ENCODE measurements at places on chromosomes 5 and 9.
A peak's percentile ranks its signal among the peaks of the same experiment; 100 is the strongest.

- DNase-seq: no peak
Measured at GRCh38 chr5:133520991-133521706, 91.2 kb downstream of the FSTL4 start.

DNA sequence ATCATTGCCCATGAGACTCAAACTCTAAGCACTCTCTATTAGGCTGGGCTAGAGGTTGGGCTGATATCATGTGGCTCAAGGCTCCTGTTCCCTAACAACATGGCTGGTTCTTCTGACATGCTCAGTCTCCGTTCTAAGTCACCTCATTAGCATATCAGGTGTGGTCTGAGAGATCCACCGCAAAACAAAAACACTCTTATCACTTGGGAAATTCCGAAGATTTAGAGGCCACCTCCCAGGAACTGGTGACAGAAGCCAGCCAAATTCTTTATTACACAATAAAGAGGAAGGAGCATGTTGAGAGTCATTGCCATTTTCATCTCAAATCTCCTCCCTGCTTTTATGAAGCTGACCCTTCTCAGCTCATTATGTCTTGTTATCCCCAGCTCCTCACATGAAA, 107.6 kb downstream of the MSX2 start:
- DNase-seq: no peak

GRCh38 chr9:31355965-31356364, 1028.5 kb upstream of the ACO1 start:
- no peak for DNase-seq

GRCh38 chr9:126114850-126115460, 211.7 kb upstream of the MVB12B start:
- DNase-seq: no peak

GRCh38 chr5:174425964-174426290, 298.5 kb upstream of the MSX2 start:
- DNase-seq: no peak

DNA sequence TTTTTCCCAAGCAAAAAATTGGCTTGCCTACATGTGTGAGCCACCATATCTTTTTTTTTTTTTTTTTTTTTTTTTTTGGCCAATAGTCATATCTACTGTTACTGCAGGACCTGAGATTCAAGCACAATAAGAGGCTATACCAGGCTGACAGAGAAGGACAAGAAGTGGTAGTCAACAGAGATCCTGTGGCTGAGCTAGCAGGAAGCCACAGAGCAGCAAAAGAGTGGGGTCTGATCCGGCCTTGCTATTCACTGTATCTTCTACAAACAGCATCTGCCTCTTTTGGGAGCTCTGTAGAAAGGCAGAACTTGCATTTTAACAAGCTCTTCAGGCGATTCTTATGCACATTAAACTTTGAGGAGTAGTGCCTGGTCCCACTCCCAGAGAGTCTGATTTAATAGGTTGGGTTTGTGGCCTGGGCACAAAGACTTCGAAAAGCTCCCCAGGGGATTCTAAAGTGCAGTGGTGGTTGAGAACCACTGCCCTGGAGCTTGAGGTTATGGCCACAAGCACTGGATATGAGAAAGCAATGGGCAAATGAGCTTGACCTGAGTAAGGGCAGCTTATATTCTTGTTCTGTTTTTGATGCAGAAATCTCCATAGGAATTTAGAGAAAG, 162.8 kb downstream of the PIK3R1 start:
- no peak for DNase-seq

GRCh38 chr5:176892663-176893062, 6.5 kb downstream of the HK3 start:
- DNase-seq: no peak

DNA sequence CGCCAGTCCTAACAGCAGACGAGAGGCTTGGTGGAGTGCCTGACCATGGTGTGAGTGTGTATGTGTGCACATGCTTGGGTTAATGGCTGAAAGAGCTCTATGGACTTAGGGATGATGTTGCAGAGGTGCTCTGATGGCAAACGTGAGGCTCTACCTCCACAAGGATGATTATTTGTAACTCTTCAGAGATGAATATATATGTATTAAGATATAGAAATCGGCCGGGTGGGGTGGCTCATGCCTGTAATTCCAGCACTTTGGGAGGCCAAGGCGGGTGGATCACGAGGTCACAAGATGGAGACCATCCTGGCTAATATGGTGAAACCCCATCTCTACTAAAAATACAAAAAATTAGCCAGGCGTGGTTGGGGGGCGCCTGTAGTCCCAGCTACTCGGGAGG, 253.4 kb upstream of the CDH18 start:
- DNase-seq: no peak

DNA sequence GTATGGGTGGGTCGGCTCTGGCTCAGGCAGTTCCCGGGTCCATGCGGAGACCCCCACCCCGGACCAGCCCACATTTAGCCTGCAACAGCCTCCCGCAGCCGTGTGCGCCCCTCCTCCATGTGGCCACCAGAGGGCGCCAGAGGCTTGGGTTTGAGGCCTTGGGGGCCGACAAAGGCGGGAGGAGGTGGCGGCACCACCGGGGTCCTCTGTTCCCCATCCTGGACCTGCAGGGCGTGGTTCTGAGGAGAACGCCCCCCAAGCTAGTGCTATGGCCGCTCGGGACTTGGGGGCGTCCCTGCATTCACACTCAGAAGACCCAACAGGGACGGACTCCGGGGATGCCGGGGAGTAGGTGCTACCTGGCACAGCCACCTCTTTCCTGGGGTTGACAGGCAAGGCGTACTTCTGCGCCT, 16.5 kb downstream of the ASS1 start:
- no peak for DNase-seq

- no peak for DNase-seq
Measured at GRCh38 chr9:98085944-98086343, 29.4 kb downstream of the NANS start.

GRCh38 chr9:97059626-97060025, 20.7 kb upstream of the CTSV start:
- no peak for DNase-seq

DNA sequence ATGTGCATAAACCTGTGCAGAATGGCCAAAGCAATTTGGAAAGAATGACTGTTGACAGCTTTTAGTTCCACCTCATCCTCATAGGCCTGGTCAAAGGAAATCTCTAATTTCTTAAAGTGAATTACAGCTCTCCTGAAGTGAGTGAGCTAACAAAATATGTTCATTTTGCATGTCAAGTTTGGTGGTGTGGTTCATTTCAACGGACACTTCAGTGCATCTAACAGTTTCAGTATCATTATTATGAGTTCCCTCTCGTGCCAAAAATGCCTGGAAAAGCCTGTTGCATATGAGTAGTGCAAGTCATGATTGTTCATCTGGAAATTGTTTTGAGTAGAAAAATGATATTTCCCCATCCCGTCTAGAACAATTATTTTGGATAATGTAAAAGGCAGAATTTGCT, 53.2 kb upstream of the HMHB1 start:
- DNase-seq: no peak

DNA sequence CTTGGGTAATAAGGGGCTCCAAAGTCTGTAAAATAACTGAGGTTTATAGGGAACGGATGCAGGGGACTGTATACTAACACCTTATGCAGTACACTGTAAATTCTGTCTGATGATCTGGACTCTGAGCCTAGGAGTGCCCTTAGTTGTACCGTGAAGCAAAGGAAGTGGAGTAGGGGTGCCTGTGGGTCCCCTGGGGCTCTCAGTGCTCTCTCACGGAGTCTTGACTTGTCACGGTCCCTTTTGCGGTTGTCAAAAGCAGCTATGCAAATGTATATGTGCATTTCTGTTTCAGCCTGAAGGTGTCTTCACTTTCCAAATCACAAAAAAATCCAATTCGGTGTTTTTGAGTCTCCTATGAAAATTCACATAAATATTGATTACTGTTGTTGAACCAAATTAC, 17.8 kb downstream of the DMRT1 start:
- no peak for DNase-seq

DNA sequence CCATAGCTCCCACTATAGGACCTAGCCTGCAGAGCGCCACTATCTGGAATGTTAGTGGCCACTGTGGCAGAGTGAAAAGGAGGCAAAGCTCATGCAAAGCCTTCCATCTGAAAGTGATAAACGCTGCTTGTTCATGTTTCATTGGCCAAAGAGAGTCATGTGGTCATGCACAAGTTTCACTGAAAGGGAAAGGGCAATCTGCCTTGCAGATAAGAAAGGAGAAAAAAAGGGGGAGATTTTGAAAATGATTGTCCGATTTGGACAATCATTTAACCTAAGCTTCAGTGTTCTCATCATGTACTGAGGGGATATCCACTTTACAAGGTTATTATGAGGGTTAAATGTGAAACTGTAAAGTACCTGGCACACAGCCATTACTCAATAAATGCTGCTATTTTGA, 9.0 kb upstream of the MOB3B start:
- peak; percentile 49 for DNase-seq

- DNase-seq: peak; percentile 29
Measured at GRCh38 chr5:55418994-55419968, 111.5 kb downstream of the MTREX start.

DNA sequence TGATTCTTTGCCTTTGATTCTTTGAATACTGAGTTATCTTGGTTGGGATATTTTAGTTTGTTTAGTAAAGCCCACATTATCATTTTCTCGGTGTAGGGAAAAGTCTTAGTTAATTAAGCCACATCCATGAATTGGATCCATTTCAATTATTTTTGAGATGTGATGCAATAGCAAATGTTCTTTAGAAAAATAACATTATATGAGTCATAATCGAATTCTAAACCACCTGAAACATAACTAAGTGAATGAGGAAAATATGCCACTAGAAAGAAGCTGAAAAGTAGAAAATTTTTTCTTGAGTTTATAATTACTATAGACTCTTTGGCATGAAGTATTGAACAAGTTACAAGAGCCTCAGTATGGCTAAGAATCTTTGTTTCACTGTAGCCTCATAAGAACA, 17.5 kb upstream of the CCDC192 start:
- DNase-seq: no peak

- DNase-seq: no peak
Measured at GRCh38 chr5:153896701-153897100, 142.0 kb downstream of the FAM114A2 start.

- DNase-seq: no peak
Measured at GRCh38 chr9:68705531-68706362, 707 bp downstream of the PIP5K1B start.

GRCh38 chr9:123724211-123724796, 205.6 kb downstream of the DENND1A start:
- DNase-seq: no peak

- DNase-seq: no peak
Measured at GRCh38 chr5:38997591-38997990, 76.6 kb downstream of the RICTOR start.

DNA sequence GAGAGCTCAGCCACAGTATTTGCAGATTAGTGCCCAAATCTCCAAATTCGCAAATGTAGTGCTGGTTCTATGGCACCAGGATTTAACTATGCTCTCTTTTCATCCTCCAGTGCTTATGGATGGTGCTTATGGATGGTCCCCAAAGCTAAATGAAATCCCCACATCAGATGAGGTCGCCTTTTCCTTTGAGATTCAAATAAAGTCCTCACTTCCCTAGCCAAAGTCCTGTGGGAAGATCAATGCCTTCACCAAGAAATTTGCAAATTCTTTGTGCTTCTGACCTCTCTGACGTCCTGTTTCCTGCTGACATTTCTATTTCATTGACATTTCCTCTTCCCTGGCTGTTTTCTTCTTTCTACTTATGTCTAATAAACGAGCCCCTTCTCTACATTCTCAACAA, 1077.0 kb upstream of the C9orf72 start:
- DNase-seq: no peak

- no peak for DNase-seq
Measured at GRCh38 chr9:114146735-114147134, 8.6 kb upstream of the COL27A1 start.

DNA sequence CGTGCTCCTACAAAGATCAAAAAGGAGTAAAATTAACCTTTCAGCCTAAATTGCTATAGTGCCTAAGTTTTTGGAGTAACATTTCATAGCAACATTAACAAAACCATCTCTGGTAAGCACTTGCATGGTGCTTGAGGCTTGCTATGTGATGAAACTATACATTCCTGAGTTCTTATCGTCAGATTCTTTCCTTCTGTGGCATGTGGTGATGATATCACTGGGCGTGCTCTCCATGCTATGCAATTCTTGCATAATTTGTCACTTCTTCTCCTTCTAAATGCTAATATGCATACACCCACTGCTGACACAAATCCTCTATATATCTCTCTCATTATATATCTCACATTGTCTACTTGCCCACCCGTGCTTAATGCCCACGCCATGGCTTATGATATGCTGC, 2019.9 kb downstream of the MAT2B start:
- DNase-seq: no peak

- peak; percentile 58 for DNase-seq
Measured at GRCh38 chr9:25678147-25678666, at the start of gene TUSC1. TUSC1 (minus strand) TSS chr9:25678444; CDS start chr9:25678312, 132 bp downstream.

DNA sequence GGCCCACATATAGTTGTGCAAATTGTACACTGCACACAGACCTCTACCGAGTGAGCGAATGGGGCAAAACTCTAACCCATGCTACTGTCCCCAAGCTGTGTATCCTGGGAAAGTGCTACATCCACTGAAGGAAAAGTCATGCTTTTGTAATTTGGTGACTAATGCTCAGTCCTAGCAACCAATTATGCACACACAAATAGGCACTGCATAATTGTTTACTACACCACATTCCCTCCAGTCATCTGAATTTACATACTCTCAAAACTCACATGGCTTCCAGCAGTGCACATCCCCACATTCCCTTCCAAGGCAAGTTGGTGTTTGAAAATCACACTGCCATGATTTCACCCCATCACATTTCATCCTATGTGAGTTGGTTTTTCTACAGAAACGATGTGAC, 125.9 kb upstream of the OSMR start:
- no peak for DNase-seq

- no peak for DNase-seq
Measured at GRCh38 chr5:111853748-111854147, 96.8 kb upstream of the NREP start.

- no peak for DNase-seq
Measured at GRCh38 chr5:173850659-173851058, 37.5 kb upstream of the CPEB4 start.

- no peak for DNase-seq
Measured at GRCh38 chr5:157648275-157648990, 3.8 kb downstream of the SOX30 start.
